ENCODE measurements at places on chromosomes 2 and 18. TPM values are rescaled to one million over a fixed set of nuclear protein-coding genes. Genes with fewer than 3 reads are reported as not detected.

DNA sequence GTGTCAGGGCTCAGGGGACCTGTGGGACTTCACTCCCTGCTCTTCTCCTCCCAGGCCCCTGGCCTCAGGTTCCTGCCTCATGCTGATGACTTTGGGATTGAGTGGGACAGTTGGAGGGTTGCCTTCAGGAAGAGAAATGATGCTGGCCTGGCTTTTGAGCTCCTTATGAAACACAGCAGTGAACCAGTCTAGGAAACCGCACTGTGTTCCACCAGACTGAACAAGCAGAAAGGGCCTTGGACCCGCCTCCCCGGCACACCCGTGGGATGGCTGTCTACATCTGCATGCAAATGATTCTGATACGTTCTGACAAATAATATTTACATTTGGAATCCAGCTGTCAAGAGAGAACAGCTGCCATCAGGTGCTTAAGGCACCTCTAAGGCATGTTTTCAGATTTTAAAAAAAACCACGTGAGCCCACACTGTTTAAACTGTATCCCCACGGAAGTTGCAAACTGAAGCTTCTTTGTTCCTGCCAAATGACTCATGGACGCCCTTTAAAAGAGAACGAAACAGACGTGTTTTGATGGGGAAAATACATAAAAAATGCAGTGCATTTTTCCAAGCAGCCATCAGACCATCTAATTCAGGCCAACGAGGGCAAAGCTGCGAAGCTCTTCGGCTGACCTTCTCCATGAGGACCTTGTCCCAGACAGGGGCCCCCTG is 27.6 kb upstream of the ASAP2 start:
- peak; percentile 89 for DNase-seq
- H3K36me3 ChIP-seq = no peaks in the 10 kb centered on the region
- H3K4me3 ChIP-seq = no peak overlapping the region
- H3K4me1 ChIP-seq = peaks cover 45% of the 10 kb centered on the region

GRCh38 chr2:227117852-227118251 is 46.2 kb downstream of the COL4A4 start:
- no peak for DNase-seq
- H3K36me3 ChIP-seq = no peaks in the 10 kb centered on the region
- H3K27ac ChIP-seq = no peak overlapping the region
- H3K4me1 ChIP-seq = no peaks in the 10 kb centered on the region
- H3K4me3 ChIP-seq = no peak overlapping the region

CNTNAP5 gene
- 1.3 TPM for total RNA-seq

GRCh38 chr2:109545828-109546713 is 67.7 kb downstream of the SEPTIN10 start:
- no peak overlapping the region for H3K27ac ChIP-seq
- H3K4me3 ChIP-seq = no peak overlapping the region
- peak; percentile 90 for DNase-seq
- H3K36me3 ChIP-seq = no peaks in the 10 kb centered on the region
- no peaks in the 10 kb centered on the region for H3K4me1 ChIP-seq

MC2R gene
- not detected for total RNA-seq

- H3K4me1 ChIP-seq = peaks cover 74% of the 10 kb centered on the region
- H3K36me3 ChIP-seq = no peaks in the 10 kb centered on the region
- DNase-seq = no peak
- no peak overlapping the region for H3K4me3 ChIP-seq
- H3K27me3 ChIP-seq = no peaks in the 10 kb centered on the region
Measured at GRCh38 chr2:190657474-190658255, 8.8 kb downstream of the NAB1 start.

VSNL1 gene
- total RNA-seq = not detected

DNA sequence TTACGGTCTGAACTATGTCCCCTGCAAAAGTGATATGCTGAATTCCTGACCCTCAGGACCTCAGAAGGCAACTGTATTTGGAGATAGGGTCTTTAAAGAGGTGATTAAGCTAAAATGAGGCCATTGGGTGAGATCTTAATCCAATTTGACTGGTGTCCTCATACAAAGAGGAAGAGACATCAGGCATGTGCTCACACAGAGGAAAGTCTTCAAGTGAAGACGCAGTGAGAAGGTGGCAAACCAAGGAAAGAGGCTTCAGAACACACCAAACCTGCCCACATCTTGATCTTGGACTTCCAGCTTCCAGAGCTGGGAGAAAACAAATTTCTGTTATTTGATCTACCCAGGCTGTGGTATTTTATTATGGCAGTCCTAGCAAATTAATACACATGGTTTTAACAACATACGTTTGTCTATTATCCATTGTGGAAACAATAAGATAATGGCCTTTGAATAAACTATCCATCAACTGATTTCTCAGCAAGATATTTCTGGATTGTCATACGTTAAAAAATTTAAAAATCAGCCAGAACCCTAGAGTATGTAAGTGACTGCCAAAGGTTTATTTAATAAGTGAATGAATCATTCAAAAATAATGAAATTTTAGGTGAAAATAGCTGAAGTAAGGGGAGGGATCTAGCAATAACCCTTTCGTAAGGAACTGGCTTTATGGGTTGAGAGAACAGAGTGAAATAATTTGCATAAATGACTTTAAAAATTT is 6.5 kb downstream of the WIPF1 start:
- H3K4me3 ChIP-seq = no peak overlapping the region
- no peaks in the 10 kb centered on the region for H3K27me3 ChIP-seq
- peaks cover 39% of the 10 kb centered on the region for H3K4me1 ChIP-seq
- no peak for DNase-seq

DNA sequence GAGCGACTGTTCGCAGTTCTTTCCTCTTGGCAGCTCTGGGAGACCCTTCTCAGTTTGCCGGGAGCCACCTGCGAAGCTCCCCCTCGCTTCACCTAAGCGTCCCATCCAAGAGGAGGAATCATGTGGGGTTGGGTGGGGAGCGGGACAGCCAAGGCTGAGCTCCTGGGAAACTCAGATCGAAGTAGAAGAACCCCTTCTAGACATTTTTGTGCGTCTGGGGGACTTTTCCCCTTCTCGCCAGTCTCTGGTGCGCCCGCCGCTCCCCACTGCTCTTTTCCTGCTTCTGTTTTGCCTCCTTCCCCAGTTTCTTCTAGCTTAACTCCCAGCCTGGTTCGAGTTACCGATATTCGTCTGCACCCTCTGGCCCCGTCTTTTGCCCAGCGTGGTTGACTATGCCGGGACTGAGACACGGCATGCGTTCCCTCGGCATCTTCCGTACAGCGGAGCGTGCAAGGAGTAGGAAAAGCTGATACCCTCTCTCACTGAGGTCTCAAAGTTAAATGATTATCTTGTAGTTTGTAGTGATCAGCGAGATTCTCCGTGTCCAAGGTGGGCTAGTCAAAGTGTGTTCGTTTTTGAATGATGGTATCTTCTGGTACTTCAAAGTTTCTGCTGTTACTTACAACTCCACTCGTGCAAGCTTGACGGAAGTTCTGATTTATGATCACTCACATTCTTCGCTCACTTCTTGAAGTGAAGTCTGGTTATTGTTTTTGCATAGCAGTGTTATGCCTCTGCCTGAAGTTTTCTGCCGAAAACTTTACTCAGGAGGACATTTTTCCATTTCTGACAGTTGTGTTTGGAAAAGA is 664 bp downstream of the CAMKMT start:
- H3K27ac ChIP-seq = peak overlapping the region; percentile 98
- peak overlapping the region; percentile 86 for H3K4me3 ChIP-seq
- H3K4me1 ChIP-seq = peaks cover 45% of the 10 kb centered on the region
- no peaks in the 10 kb centered on the region for H3K36me3 ChIP-seq
- no peaks in the 10 kb centered on the region for H3K27me3 ChIP-seq

- no peak overlapping the region for H3K4me3 ChIP-seq
- H3K27ac ChIP-seq = no peak overlapping the region
- H3K27me3 ChIP-seq = no peaks in the 10 kb centered on the region
Measured at GRCh38 chr18:10349561-10349960, 104.9 kb upstream of the APCDD1 start.

NT5DC4 gene
- total RNA-seq = not detected

All from stomach (tissue), 19 donors.